ENCODE measurements at places on chromosomes 3 and 15.

DNA sequence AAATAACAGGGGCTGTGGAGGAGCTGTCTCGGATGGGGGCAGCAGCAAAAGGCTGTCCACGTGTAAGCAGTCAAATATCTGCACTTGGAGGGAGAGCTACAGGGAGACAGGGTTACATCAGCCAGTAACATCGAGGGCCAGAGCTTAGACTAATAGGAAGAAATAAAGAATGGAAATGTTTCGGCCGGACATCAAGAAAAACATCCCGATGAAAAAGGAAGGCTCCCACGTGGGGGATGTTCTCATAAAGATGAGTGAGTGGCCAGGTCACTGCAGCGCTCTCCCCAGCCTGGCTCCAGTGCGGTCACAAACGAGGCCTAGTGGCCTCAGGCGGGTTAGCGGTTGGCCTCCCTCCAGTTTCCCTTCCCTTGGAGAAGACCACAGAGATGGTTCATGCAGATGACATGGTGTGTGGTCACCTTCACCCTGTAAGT is 56.1 kb upstream of the WNT5A start:
- no peak for DNase-seq

DNA sequence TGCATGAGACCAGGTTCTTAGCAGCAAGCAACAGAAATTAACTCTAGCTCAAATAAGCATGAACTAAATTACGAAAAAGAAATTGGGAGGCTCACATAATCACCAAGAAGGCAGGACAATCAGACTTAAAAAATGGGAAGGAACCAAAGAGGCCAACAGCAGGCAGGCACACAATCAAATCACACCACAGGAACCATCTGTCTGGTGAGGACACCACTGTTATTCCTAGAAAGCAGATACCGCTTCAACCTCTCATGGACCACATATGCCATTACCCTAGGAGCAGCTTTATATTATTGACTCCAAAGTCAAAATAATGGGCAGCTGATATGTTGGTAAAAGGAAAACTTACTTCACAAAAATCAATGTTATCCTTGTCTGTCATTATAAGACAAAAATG is 51.6 kb downstream of the SUCLG2 start:
- DNase-seq, result no peak

- DNase-seq, result no peak
These were observed 10.1 kb downstream of the LYSMD2 start for GRCh38 chr15:51727141-51727897.

- DNase-seq, result no peak
These were observed 996.0 kb downstream of the OTOL1 start for GRCh38 chr3:162492446-162493081.

DNA sequence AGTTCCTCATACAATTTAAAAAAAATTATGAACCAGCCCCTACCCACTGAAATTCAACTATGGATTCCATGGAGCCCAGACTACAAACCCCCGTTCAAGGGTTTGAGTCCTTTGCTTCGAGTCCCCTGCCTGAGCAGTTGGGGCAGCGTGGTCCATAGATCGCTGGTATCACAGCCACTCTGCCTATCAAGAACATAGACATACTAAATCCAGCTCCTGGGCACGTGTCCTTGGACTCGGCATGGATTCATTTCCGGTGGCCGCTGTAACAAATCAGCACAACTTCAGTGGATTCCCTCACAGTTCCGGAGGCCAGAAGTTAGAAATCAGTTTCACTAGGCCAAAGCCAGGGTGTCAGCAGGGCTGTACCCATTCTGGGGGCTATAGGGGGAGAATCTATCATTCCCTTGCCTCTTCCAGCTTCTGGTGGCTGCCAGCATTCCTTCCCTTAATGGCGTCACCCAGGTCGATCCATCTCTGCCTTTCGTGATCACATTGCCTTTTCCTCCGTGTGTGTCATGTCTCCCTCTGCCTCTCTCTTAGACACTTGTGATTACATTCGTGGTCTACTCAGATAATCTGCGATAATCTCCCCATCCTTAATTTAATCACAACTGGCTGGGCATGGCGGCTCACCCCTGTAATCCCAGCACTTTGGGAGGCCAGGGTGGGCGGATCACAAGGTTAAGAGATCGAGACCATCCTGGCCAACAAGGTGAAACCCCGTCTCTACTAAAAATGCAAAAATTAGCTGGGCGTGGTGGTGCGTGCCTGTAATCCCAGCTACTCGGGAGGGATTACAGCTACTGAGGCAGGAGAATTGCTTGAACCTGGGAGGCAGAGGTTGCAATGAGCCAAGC is 4.6 kb upstream of the TMEM44 start:
- no peak for DNase-seq

DNA sequence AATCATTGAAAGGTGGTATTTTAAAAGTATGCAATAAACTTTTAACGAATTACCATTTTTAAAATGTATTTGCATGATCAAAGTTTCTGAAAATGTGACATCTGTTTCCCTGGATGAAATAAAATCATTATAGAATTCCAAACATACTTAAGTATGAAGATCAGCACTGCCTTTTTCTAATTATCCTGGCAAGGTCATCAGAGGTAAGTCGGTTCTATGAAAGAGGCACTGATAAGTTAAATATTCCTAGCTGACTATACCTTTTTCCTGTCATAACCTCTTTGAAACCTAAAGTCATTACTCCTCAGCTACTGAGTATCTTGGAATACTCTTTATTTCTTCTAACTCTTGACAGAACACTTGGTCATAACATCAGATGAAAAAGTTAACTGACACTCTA is 406.1 kb upstream of the ALCAM start:
- no peak for DNase-seq

- no peak for DNase-seq
These were observed 97.7 kb upstream of the NUDT16 start for GRCh38 chr3:131283862-131284261.

GRCh38 chr3:81217101-81217500 is 544.3 kb downstream of the GBE1 start:
- DNase-seq, result no peak

DNA sequence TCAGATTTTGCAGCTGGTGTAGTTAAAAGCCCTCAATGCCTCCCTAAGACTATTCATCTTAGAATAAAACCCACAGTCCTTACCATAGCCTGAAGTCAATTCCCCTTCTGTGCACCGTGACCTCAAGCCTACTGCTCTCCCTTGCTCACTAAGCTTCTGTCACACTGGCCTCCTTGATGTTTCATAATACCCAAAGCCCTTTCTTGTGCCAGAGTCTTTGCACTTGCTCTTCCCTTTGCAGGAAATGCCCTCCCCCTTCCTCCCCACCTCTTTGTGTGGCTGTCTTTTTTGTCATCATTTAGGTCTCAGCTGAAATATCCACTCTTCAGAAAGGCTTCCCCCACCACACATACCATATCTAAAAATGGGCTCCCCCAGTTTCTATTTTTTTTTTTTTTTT is 4.2 kb upstream of the PLEKHO2 start:
- DNase-seq, result no peak

GRCh38 chr15:38073178-38073946 is 138.9 kb downstream of the TMCO5A start:
- no peak for DNase-seq

DNA sequence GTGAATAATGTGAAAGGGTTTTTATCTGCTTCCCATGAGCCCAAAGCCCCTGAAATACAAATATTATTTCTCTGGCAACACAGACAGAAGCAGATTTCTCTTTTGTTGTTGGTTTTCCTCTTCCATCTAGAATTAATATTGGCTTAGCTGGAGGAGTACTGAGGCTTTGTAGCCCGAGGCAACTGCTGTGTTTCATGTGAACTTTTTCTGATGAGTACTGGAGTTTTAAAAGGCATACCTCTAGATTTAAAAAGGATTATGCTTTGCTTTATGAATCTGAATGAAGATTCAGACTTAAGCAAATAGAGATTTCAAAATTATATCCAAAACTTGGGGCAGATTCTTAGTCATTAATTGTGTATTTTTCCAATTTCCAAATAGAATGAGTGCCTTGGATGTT is 50.9 kb downstream of the IQCH start:
- DNase-seq, result no peak

- DNase-seq, result no peak
These were observed 654.2 kb downstream of the NTRK3 start for GRCh38 chr15:87602371-87602770.

Data from T-helper 2 cell (primary cell).